ENCODE measurements at places on chromosomes 4 and X.

GRCh38 chrX:41033299-41033698, 51.9 kb upstream of the USP9X start:
- no peak for DNase-seq

- DNase-seq: no peak
These were observed 129.4 kb upstream of the ARSJ start for GRCh38 chr4:114108869-114109268.

DNA sequence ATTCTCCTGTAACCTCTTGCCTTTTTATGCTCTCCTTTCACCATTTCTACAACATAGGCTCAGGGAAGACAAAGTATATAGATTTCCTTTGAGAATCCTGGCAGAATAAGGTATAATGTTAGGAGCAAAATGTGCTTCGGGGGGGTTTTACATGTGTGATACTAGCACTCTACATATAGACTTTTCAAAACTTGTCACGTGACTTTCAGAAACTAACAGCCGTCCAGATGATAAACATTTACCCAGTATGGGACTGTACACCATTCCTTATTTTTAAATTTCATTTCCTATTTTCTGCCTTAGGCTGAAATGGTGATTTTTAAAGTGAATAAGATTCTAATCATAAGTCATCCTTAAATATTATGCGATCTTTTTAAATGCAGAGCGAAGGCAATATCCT, 420.4 kb upstream of the PITX2 start:
- no peak for DNase-seq

- DNase-seq: no peak
These were observed 178.2 kb downstream of the FAT4 start for GRCh38 chr4:125492957-125493356.

DNA sequence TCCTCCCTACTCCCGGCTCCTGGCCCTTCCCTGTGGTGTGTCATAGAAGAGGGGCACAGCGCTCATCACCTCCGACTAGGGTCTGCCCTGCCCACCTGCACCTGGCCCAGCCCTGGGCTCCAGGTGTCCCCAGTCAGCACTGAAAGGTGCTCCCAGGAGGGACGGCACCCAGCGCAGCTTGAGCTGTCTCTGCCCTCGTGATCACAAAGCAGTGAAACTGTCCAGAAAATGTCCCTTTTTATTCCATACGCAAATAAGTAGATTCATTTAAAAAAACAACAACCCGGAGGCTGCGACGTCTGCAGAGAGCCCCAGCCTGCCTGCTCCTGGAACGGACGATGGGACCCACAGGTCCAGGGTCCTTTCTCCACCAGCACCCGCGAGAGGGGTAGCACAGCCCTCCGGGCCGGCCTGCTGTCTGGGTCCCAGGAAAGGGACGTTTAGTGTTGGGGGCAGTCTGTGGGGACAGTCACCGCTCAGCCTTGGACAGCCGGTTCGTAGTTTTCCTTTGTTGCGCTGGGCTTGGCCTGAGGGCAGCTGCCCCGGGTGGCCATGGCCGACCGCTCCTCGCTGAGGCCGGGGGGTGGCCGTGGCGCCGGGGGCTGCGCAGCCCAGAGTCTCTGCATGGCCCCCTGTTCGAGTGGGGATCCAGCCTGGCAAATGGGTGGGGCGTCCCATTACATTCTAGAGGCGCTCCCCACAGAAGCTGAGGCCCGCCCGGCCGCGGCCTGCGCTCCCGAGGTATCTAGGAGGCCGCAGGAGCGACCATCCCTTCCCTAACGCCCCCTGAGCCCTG, 4.6 kb downstream of the HMX1 start:
- DNase-seq: no peak

DNA sequence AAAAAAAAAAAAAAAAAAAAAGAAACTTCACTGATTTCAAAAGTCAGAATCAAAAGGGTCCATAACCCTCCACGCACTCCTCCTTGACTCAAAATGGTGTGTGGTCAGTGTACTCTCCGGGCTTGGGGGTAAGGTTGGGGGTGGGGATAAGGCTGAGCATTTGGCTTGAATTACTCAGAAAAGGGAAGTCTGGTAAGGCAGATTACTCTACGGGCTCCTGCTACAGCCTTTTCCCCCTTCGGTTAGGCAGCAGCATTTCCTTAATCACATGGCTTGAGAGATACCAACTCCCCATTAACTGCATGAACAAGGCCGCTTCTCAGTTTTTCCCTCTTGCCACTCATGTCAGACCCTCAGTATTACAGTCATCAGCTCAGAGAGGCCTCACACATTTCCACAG, 135.4 kb upstream of the DUSP21 start:
- no peak for DNase-seq

Measured in naive thymus-derived CD4-positive, alpha-beta T cell (primary cell).